ENCODE measurements at places on chromosomes 13 and 19.

DNA sequence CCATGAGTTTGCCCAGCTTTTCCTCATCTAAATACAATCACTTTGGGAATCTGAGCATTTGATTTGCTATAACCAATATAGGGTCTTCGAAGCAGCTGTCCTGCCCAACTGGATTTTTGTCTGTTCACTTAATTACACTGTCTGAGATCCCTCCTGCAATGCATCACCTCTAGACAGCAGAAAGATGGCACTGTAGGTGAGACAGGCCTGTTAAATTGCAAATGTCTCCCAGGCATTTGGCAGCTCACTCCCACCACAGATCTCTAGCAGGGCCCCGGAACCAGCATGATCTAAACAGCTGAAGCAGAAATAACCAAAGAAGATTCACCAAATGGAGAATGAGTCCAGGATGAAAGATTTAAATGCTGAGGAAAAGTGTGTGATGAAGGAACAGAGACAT lies 41.9 kb upstream of the SERPINE3 start:
- no peak for DNase-seq

- DNase-seq: no peak
Observed at GRCh38 chr13:34748596-34748995, 193.5 kb upstream of the NBEA start.

GRCh38 chr19:45361608-45362007 lies 8.8 kb downstream of the ERCC2 start:
- DNase-seq: no peak

- no peak for DNase-seq
Observed at GRCh38 chr13:77827332-77827731, 91.3 kb downstream of the EDNRB start.

GRCh38 chr13:59950266-59950665 lies 213.5 kb downstream of the DIAPH3 start:
- DNase-seq: no peak

GRCh38 chr13:97030705-97031452 lies 36.6 kb upstream of the OXGR1 start:
- peak; percentile 9 for DNase-seq

DNA sequence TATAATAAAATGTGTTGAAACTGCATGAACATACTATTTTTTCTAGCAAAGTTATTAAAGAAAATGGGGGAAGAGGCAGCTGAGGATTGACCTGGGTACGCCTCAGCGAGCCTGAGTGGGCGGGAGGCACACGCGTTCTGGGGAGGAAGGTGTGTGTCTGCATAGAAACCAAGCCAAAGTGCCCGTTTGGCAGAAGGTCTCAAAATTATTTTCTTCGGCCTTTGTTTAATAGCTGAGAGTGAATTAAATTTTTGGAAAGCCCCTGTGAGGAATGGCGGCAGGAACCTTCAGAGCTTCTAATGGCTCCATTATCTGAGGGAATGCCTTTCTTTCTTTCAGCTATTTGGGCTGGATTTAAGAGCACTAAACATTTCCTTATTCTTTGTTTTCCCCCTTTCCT lies 5.2 kb downstream of the ZIC2 start:
- no peak for DNase-seq

- no peak for DNase-seq
Observed at GRCh38 chr19:10708291-10708690, 7.1 kb downstream of the QTRT1 start.

DNA sequence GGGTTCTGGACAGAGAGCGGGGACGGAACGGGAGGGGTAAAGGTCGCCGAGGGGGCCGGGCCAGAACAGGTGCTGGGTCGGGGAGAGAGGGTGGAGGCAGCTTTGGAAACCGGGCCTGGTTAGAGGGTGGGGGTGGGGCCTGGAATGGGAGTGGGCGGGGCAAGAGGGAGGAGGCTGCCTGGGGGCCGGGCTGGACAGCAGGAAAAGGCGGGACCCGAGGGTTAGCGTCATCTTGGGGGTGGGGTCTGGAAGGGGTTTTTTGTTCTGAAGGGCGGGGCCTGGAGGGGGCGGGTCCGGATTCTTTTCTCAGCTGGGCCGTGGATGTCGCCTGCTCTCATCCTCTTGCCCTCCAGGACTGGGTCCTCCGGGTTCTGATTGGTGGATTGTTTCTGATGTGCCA lies 4.3 kb upstream of the ZNF813 start:
- no peak for DNase-seq

DNA sequence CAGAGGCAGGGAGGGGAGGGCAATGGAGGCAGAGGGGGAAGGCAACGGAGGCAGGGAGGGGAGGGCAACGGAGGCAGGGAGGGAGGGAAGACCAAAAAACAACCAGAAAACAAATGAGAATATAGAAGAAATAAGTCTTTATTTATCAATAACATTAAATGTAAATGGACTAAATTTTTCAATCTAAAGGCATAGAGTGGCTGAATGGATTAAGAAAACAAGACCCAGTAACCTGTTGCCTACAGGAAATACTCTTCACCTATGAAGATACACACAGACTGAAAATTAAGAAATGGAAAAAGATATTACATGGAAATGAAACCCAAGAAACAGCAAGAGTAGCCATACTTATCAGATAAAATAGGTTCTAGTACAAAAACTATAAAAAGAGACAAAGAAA lies 536.3 kb downstream of the TBC1D4 start:
- DNase-seq: no peak

DNA sequence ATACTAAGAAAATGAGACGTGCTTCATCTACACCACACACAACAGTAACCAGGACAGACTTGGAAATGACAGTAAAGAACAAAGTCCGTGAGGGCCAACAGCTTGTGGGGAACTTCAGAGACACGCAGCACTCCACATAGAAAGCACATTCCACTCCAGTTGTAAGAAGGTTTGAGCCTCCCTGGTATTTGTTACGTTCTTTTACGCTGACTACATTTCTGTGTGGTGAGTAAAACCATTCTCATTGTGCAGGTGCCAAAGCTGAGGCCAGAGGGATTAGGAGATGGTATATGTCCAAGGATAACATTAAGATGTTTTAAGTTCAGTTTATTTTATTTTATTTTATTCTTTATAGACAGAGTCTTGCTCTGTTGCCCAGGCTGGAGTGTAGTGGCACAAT lies 1189.9 kb downstream of the UQCRFS1 start:
- DNase-seq: peak; percentile 63

- no peak for DNase-seq
Observed at GRCh38 chr19:47274891-47275761, 441 bp downstream of the INAFM1 start.

DNA sequence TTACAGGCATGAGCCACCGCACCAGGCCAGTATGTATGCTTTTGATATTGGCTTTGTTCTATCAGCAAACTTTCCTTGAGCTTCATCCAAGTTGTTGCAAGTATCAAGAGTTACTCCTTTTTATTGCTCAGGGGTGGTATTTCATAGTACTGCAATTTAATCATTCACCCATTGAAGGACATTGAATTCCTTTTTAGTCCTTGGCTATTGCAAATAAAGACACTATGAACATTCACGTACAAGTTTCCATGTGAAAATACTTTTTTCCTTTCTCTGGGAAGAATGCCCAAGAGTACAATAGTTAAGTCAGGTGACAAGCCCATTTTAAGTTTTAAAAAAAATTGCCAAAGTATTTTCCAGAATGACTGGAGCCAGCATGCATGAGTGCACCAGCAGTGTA lies 20.4 kb downstream of the CEACAM3 start:
- no peak for DNase-seq

All from RCC 7860 (cell line).